Ovary (tissue), 10 donors: ENCODE measurements at places on chromosomes 2 and 18. TPM values are rescaled to one million over a fixed set of nuclear protein-coding genes. Genes with fewer than 3 reads are reported as not detected.

GRCh38 chr2:181785691-181786344, 105.5 kb upstream of the NEUROD1 start:
- no peak overlapping the region for H3K4me3 ChIP-seq
- no peak for DNase-seq
- no peak overlapping the region for H3K27ac ChIP-seq
- no peaks in the 10 kb centered on the region for H3K4me1 ChIP-seq
- no peaks in the 10 kb centered on the region for H3K27me3 ChIP-seq

GRCh38 chr2:143764261-143764660, 635.0 kb downstream of the ARHGAP15 start:
- H3K27ac ChIP-seq = no peak overlapping the region
- no peak for DNase-seq
- H3K4me3 ChIP-seq = no peak overlapping the region
- no peaks in the 10 kb centered on the region for H3K36me3 ChIP-seq

DNA sequence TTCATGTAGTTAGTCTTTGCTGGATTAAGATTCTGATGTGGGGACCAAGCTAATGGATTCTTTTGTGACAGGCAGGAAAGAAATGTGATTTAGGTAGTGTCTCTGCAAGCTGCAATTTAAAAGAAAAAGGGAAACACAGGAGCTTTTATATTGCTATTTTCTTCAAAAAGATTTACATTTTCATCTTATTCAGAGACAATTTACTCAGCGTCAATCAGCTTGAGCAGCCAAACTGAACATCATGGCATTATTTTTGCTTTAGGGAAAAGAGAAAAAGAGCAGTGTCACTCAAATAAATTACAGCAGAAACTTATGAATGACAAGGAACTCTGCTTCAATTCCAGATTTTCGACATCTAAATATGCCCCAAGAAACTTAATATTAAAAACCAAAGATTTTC, 67.4 kb downstream of the PLA2R1 start:
- H3K4me1 ChIP-seq = no peaks in the 10 kb centered on the region
- H3K4me3 ChIP-seq = no peak overlapping the region
- H3K27me3 ChIP-seq = no peaks in the 10 kb centered on the region
- DNase-seq = no peak
- H3K36me3 ChIP-seq = no peaks in the 10 kb centered on the region

GRCh38 chr18:68229351-68229750, 485.6 kb downstream of the TMX3 start:
- no peaks in the 10 kb centered on the region for H3K27me3 ChIP-seq
- no peak overlapping the region for H3K4me3 ChIP-seq
- no peak for DNase-seq
- no peak overlapping the region for H3K27ac ChIP-seq
- H3K4me1 ChIP-seq = no peaks in the 10 kb centered on the region

GRCh38 chr2:238289574-238289973, 1.2 kb upstream of the PER2 start:
- no peaks in the 10 kb centered on the region for H3K36me3 ChIP-seq
- H3K27ac ChIP-seq = no peak overlapping the region
- H3K27me3 ChIP-seq = no peaks in the 10 kb centered on the region
- H3K4me3 ChIP-seq = peak overlapping the region; percentile 90
- H3K4me1 ChIP-seq = peaks cover 8% of the 10 kb centered on the region
- no peak for DNase-seq

- no peak overlapping the region for H3K4me3 ChIP-seq
- no peaks in the 10 kb centered on the region for H3K36me3 ChIP-seq
- DNase-seq = no peak
- H3K27me3 ChIP-seq = no peaks in the 10 kb centered on the region
Observed at GRCh38 chr18:58662118-58662517, 9.1 kb upstream of the MALT1 start.

GRCh38 chr2:117618607-117619006, 195.9 kb upstream of the DDX18 start:
- H3K4me3 ChIP-seq = no peak overlapping the region
- no peaks in the 10 kb centered on the region for H3K36me3 ChIP-seq
- no peaks in the 10 kb centered on the region for H3K4me1 ChIP-seq
- H3K27me3 ChIP-seq = no peaks in the 10 kb centered on the region
- no peak for DNase-seq

DNA sequence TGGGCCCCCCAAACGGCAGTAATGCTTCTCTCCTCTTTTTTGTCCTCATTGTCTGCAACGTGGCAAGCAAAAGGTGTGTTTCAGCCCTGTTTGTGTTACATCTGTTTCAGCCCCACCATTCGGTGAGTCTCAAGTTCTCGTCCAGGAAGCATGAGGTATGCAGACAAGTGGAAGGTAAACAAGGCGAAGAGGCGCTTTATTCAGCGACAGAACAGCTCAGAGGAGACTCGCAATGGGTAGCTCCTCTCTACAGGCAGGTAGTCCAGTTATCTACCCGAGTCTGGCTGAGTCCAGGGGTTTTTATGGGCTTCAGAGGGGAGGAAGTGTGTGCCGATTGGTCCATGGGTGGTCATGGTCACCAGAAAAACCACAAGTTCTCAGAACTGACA, 733.4 kb upstream of the CDH7 start:
- no peaks in the 10 kb centered on the region for H3K36me3 ChIP-seq
- no peak overlapping the region for H3K4me3 ChIP-seq
- H3K27me3 ChIP-seq = no peaks in the 10 kb centered on the region
- H3K4me1 ChIP-seq = no peaks in the 10 kb centered on the region

DNA sequence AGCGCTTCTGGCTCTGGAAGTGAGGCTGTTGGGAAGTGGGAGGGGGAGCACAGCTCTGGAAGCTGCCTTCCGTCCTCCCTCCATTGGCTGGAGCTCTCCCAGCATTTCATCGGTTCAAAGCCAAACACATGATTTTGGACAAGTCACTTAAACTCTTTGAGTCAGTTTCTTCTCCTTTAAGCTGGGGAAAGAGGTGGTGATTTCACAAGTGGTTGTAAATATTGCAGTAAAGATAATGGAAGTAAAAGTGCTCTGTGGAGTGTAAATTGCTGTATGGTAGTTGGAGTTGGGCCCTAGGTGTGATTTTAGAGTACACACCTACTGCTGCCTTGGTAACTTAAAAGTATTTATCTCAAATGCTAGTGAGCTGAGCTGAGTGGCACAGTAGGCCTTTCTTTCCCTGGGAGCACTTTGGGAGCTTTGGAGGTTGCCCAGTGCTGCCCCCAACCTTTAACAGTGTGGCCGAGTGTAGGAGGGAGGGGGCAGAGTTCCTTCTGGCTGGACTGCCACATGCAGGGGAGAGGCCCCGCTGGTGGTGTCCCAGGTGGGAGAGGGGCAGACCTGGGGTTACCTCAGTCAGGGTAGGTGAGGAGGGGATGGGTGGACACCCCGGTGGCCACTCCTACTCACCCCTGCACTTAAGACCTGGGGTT, 54.7 kb downstream of the ASAP2 start:
- DNase-seq = peak; percentile 76
- H3K36me3 ChIP-seq = no peaks in the 10 kb centered on the region
- peak overlapping the region; percentile 57 for H3K27ac ChIP-seq
- peaks cover 37% of the 10 kb centered on the region for H3K4me1 ChIP-seq
- H3K4me3 ChIP-seq = no peak overlapping the region

Gene FBXO41
- 3.1 TPM for total RNA-seq

Gene TSGA10
- total RNA-seq = 8.0 TPM

Gene WDR33
- total RNA-seq = 32.9 TPM

Gene PROC
- total RNA-seq = not detected

Gene DNAH7
- 1.3 TPM for total RNA-seq

Gene OTX1
- total RNA-seq = not detected
